WTC11 (cell line): ENCODE measurements at places on chromosomes 1 and 21. TPM values are rescaled to one million over a fixed set of nuclear protein-coding genes. Genes with fewer than 3 reads are reported as not detected.

LRRC3 gene
- total RNA-seq, result 4.4 to 5.7 TPM (median 4.7 TPM) in 3 replicates

IVL gene
- total RNA-seq, result not detected in 3 replicates

RBP7 gene
- 3.2 to 4.9 TPM (median 4.3 TPM) in 3 replicates for total RNA-seq

DEGS1 gene
- 30.2 to 31.6 TPM (median 30.7 TPM) in 3 replicates for total RNA-seq

KIRREL1 gene
- 32.8 to 42.4 TPM (median 32.9 TPM) in 3 replicates for total RNA-seq

FAM72A gene
- 25.5 to 30.6 TPM (median 27.9 TPM) in 3 replicates for total RNA-seq

DNA sequence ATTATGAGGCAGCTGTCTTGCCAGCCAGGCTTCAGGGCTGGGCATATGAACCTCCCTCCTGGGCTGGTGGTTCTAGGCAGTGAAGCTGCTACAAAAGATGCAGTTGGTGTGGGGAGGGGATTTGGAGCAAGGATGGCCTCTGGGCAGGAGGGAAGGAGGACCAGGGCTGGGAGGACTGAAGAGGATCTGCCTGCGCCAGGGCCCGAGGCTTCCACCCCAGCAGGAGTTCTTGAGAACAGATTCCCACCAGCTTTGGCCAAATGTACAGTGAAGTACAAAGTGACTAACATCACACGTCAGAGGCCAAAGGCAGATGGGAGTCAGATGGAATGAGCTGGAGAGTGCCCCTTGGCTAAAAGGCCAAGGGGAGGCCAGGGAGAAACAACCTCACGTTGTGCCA lies 62.4 kb downstream of the DDX20 start:
- no peaks in the 10 kb centered on the region for H3K27me3 ChIP-seq
- no peak overlapping the region for H3K27ac ChIP-seq
- DNase-seq, result no peak
- no peak overlapping the region for H3K4me3 ChIP-seq
- H3K36me3 ChIP-seq, result no peaks in the 10 kb centered on the region

DNA sequence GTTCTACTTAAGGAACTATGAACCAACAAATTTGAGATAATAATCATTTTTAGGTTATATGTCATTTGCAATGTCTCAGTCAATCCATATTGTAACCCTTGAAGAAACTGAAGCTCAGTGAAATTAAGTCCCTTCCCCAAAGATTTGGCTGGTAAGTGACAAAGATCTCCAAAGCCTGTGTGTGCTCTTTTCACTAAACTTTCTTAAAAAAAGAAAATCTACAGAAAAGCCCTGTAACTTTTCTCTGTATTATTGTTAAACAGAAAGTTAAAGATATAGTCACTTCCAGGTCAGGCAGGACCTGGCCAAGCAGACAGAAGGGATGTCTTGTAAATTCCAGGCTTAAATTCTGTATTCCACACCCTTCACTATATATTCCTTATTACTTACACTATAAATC lies 1.5 kb downstream of the LIX1L start:
- no peak for DNase-seq
- H3K4me3 ChIP-seq, result no peak overlapping the region
- no peaks in the 10 kb centered on the region for H3K36me3 ChIP-seq
- H3K27me3 ChIP-seq, result peaks cover 83% of the 10 kb centered on the region

DNA sequence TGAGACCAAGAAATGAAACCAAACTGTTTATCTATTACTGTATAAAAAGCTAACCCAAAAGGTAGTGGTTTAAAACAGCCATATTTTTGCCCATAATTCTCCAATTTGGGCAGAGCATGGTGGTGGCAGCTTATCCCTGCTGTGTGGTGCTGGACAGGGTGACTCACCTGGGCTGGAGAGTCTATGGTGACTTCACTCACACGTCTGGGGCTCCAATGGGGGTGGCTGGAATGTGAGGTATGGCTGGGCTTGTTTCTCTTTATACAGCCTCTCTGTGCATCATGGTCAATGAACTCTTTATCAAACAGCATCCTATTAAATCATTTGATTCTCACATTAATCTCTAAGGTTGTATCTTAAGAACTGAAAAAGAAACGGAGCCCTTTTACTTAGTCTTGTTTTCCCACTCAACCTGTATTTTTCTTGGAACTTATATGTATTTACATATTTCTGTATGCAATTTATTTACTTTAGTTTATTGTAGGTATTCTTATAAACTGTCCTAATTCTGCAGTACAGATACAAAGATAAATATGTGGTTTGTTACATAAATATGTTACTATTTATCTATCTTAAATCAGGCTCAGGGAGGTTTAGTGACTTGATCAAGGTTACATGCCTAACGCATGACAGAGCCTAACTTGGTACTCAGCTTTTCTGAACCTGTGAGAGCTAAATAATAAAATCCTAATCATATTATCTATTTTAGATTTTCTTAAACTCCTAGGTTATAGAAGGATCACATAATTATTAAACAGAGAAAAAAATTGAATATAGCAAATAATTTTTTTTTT lies 37.5 kb upstream of the WLS start:
- no peaks in the 10 kb centered on the region for H3K4me1 ChIP-seq
- no peak overlapping the region for H3K27ac ChIP-seq
- H3K36me3 ChIP-seq, result no peaks in the 10 kb centered on the region
- H3K4me3 ChIP-seq, result no peak overlapping the region
- no peak for DNase-seq

DNA sequence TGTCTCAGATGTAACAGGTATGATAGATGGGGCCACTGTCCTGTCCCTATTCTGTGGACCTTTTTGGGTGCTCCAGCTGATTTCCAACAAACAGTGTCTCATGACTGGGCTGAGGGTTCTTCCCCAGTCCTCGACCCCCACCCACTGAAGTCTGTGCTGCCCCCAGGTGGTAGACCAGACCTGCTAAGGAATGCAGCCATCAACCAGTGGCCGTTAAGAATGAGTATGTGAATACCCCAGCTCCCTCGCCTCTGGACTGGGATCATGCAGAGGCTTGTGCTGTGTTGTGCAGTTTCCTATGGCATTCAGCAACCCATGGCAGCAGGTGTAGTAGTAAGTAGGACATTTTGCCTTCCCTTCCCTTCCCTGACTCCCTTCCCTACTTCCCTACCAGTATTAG lies 183.1 kb upstream of the KAZN start:
- H3K4me1 ChIP-seq, result peaks cover 4% of the 10 kb centered on the region
- H3K27me3 ChIP-seq, result peaks cover 7% of the 10 kb centered on the region
- no peak overlapping the region for H3K27ac ChIP-seq
- peaks cover 5% of the 10 kb centered on the region; the same call in 1 of the 2 replicates for H3K36me3 ChIP-seq
- no peak overlapping the region for H3K4me3 ChIP-seq
- peak; percentile 77 for DNase-seq

GRCh38 chr21:31597683-31598082 lies 61.8 kb upstream of the SOD1 start:
- no peak overlapping the region for H3K4me3 ChIP-seq
- H3K36me3 ChIP-seq, result no peaks in the 10 kb centered on the region
- no peak for DNase-seq
- H3K27me3 ChIP-seq, result no peaks in the 10 kb centered on the region
- H3K4me1 ChIP-seq, result no peaks in the 10 kb centered on the region

GRCh38 chr1:227255086-227255732 lies 63.1 kb downstream of the CDC42BPA start:
- no peak for DNase-seq
- no peak overlapping the region for H3K4me3 ChIP-seq
- H3K27me3 ChIP-seq, result no peaks in the 10 kb centered on the region
- H3K4me1 ChIP-seq, result peaks cover 14% of the 10 kb centered on the region
- H3K36me3 ChIP-seq, result no peaks in the 10 kb centered on the region

DNA sequence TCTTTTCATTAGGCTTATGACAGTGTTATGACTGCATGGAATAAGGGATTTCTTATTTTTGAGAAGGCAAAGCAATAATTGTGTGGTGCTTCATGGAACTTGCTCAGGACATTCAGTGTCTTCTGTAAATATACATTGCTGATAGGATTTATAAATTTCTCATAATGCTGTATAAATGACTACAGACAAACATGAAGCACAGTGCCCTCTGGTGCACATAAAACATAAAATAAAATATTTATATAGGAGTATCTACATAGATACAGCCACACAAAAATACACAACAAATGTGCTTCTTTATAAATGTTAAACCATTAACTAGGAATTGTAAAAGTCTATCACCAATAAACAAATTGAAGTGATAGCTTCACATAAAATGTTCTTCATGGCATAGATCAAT lies 24.1 kb downstream of the BRINP3 start:
- H3K4me1 ChIP-seq, result peaks cover 6% of the 10 kb centered on the region; the same call in 1 of the 2 replicates
- no peak for DNase-seq
- H3K36me3 ChIP-seq, result no peaks in the 10 kb centered on the region

DNA sequence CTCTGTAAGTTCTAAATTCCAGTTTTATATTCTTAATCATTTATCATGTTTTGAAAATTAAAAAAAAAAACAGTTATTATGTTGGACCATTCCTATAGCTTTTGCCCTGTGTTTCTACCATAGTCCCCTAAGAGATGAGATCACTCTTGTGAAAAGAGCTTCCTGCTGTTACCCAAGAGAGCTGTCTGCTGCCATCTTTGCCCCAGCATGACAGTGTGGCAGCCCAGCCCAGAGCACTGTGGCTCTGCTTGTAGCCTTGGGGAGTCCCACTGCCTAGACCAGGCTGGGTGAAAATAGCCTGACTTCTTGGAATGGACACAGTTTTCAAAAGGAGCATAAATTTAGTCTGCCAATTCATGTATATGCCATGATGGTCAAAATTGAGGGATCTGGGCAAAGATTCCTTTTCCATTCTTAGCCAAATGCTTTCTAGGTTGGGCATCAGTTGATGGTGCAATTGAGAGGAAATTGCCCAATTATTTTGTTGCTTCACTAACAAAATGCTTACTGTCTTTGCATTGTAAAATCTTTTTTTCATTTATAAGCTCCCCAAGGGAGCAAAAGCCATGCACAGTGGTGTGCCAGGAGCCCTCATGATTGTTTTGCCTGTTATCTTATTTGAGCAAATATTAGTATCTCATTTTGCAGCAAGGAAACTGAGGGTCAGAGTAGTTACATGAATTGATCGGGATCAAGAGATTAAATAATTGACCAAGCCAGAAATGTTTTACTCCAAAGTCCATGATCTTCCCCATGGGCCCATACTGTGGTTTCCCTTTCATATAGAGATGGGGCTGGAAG lies 72.8 kb downstream of the ETS2 start:
- no peak overlapping the region for H3K27ac ChIP-seq
- DNase-seq, result no peak
- peaks cover 8% of the 10 kb centered on the region for H3K36me3 ChIP-seq
- no peak overlapping the region for H3K4me3 ChIP-seq
- no peaks in the 10 kb centered on the region for H3K27me3 ChIP-seq
- H3K4me1 ChIP-seq, result no peaks in the 10 kb centered on the region

- H3K27ac ChIP-seq, result no peak overlapping the region
- no peaks in the 10 kb centered on the region for H3K36me3 ChIP-seq
- H3K27me3 ChIP-seq, result no peaks in the 10 kb centered on the region
- DNase-seq, result no peak
Observed at GRCh38 chr21:43909741-43910400, 44.8 kb downstream of the AGPAT3 start.

- H3K27ac ChIP-seq, result no peak overlapping the region
- H3K36me3 ChIP-seq, result no peaks in the 10 kb centered on the region
- H3K4me1 ChIP-seq, result peaks cover 23% of the 10 kb centered on the region
- H3K27me3 ChIP-seq, result no peaks in the 10 kb centered on the region
Observed at GRCh38 chr1:210447456-210448057, 118.9 kb downstream of the HHAT start.

DNA sequence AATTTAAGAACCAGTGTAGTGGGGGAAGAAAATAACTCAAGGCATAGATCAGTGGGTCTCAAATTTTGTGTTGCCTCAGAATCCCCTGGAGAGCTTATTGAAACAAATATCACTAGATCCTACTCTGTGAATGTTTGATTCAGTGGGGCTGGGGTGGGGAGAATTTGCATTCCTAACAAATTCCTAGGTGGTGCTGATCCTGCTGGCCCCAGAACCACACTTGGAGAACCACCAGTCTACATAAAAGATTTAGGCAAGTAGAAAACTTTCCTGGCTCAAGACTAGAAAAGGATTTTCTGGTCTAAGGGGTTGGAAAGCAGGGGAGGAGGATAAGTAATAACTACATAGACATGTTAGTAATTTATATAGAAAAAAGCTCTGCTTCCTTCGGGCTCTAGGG lies 34.1 kb upstream of the C1orf21 start:
- no peaks in the 10 kb centered on the region for H3K27me3 ChIP-seq
- H3K27ac ChIP-seq, result no peak overlapping the region
- no peaks in the 10 kb centered on the region for H3K4me1 ChIP-seq
- H3K36me3 ChIP-seq, result no peaks in the 10 kb centered on the region

DNA sequence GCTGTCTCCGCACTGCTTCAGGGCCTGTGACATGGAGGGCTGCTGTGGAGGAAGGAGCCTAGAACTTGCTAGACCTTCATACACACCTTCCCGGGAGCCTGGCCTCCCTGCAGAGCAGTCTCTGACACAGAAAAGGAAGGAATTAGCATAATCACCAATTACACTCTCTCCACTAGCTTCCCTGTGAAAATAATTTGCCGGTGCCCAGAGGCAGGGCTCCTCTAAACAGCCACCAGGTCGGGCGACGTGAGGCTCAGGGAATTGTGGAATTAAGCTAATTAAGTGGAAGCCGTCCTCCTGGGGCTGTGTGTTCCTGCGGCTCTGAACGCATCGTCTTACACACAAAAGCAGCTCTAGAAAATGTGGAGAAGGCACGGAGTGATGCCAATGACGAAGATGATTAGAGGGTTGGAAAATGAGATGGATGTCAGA lies 82.6 kb downstream of the NENF start:
- H3K27me3 ChIP-seq, result peaks cover 33% of the 10 kb centered on the region
- no peak overlapping the region for H3K27ac ChIP-seq
- peak overlapping the region; percentile 48 for H3K4me3 ChIP-seq
- DNase-seq, result no peak

GRCh38 chr1:97385536-97386277 lies 535.1 kb downstream of the DPYD start:
- H3K27me3 ChIP-seq, result no peaks in the 10 kb centered on the region
- H3K4me1 ChIP-seq, result peaks cover 9% of the 10 kb centered on the region
- DNase-seq, result no peak

GRCh38 chr1:221350091-221350490 lies 391.8 kb downstream of the DUSP10 start:
- no peaks in the 10 kb centered on the region for H3K4me1 ChIP-seq
- DNase-seq, result no peak
- no peaks in the 10 kb centered on the region for H3K36me3 ChIP-seq
- no peaks in the 10 kb centered on the region for H3K27me3 ChIP-seq

DNA sequence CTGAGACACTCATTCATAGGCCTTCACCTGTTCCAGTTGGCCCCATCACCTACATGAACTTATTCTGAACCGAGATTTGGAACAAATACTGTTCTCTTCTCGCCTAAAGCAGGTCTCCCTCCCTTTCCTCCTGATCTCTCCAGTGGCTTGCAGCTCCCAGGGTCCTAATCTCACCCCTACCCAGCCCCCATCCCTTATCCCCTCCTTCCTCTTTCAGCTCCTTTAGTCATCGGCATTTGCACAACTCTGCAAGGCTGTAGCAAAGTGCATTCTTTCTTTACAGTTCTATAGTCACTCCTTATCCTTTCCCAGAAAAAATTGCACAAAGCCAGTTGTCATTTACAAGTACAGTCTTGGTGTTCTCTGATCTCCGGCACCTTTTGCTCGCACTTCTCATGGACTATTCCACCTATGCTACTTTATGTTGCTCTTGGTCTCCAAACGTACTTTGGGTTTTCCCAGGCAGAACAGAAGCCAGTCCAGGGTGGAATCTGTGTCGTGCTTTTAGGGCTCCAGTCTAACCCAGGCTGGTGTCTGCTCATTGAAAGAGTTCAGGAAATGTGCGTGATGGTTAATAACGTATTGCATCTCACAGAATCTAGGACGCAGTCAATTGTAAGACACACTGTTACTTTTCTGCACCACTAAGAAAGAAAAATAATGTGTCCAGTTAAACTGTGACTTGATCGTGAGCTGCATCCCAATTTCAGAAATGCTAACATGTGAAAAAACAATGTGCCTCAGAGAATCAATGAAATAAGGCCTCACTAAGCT lies 965 bp downstream of the ABCA4 start:
- H3K4me3 ChIP-seq, result no peak overlapping the region
- no peak for DNase-seq
- H3K36me3 ChIP-seq, result no peaks in the 10 kb centered on the region
- peaks cover 35% of the 10 kb centered on the region for H3K27me3 ChIP-seq
- H3K27ac ChIP-seq, result no peak overlapping the region
